Heart left ventricle (tissue), 16 donors: ENCODE measurements at places on chromosomes 16 and 17. TPM values are rescaled to one million over a fixed set of nuclear protein-coding genes. Genes with fewer than 3 reads are reported as not detected.

The JPH3 gene
- total RNA-seq = not detected

The SLC5A2 gene
- not detected for total RNA-seq

The ZNF19 gene
- 1.7 TPM for total RNA-seq

The SLC35G6 gene
- not detected for total RNA-seq

The STXBP4 gene
- 3.8 TPM for total RNA-seq

The CCR7 gene
- 2.2 TPM for total RNA-seq
